Activated CD4-positive, alpha-beta T cell treated with anti-CD3 and anti-CD28 coated beads, Interleukin-2, amount 10 ng/mL, durations not matched to agents 7 days and 5 days (primary cell): ENCODE measurements at places on chromosomes 12 and 14.

DNA sequence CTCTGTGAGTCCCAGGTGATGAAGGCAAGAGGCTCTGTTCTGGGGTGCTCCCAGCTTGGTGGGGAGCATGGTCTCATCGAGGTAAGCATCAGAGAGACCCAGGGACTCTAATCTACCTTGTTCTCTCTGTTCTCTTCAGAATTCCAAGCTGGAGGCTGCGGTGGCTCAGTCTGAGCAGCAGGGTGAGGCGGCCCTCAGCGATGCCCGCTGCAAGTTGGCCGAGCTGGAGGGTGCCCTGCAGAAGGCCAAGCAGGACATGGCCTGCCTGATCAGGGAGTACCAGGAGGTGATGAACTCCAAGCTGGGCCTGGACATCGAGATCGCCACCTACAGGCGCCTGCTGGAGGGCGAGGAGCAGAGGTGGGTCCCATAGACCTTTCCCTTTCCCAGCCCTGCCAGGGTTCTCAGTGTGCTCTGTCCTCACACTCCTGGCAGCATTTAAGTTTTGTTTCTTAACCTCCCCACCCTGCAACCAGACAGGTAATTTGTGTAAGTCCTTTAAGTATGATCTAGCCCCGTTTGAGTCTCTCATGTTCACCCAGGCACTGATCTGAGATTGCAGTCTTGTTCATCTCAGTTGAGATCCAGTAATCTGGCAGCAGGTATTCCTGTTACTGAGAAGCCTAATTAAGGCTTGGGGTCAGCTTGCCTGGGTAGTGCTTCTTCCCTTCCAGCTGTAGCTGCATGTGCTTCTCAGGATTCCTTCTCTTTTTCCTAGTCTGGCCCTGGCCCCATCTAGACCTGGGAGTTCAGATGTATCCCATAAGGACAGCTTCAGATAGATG lies 14.8 kb upstream of the KRT81 start:
- H3K4me1 ChIP-seq, result peaks cover 19% of the 10 kb centered on the region
- no peak overlapping the region for H3K4me3 ChIP-seq
- H3K36me3 ChIP-seq, result no peaks in the 10 kb centered on the region
- peaks cover 49% of the 10 kb centered on the region for H3K27me3 ChIP-seq

DNA sequence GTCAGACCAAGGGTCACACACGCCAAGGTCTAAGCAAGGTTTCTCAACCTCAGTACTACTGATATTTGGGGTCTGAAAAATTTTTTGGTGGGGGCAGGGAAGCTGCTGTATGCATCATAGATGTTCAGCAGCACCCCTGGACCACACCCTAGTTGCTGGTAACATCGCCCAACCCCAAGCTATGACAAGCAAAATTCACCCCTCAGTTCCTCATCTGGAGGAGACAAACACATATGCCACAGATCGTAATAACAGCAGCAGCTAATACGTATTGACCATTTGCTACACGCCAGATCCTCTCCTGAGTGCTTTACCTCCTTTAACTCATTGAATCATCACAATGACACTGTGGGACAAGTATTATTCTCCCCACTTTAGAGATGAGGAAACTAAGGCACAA lies 46.4 kb downstream of the ACTN1 start:
- peaks cover 4% of the 10 kb centered on the region for H3K36me3 ChIP-seq
- H3K4me3 ChIP-seq, result no peak overlapping the region
- no peak overlapping the region for H3K27ac ChIP-seq
- H3K4me1 ChIP-seq, result peaks cover 40% of the 10 kb centered on the region
- no peak for DNase-seq

DNA sequence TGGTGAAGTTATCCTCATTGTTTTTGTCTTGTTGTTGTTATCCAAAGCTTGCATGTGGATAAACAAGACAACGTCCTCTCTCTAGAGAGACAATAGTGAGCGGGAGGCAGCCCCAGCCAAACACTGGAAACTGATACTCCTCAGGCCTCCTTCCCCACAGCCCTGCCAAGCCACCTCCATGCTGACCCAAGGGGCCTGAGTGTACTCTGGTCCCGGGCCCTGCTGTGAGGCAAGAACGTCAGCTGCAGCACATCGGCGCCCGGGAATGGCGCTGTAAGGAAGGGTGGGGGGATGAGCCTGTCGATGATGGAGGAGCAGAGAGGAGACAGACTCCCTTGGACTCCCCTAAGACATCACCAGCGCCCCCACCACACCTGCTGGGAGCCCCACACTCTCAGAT lies 83.6 kb downstream of the ANO2 start:
- peaks cover 10% of the 10 kb centered on the region for H3K27me3 ChIP-seq
- no peak overlapping the region for H3K27ac ChIP-seq
- no peaks in the 10 kb centered on the region for H3K36me3 ChIP-seq
- H3K4me3 ChIP-seq, result no peak overlapping the region
- DNase-seq, result no peak

GRCh38 chr12:105281694-105282049 lies 45.7 kb upstream of the APPL2 start:
- H3K4me1 ChIP-seq, result no peaks in the 10 kb centered on the region
- no peaks in the 10 kb centered on the region for H3K36me3 ChIP-seq
- H3K4me3 ChIP-seq, result no peak overlapping the region
- H3K27me3 ChIP-seq, result peaks cover 22% of the 10 kb centered on the region

GRCh38 chr14:38868399-38869290 lies 234.4 kb downstream of the SEC23A start:
- no peak overlapping the region for H3K4me3 ChIP-seq
- no peaks in the 10 kb centered on the region for H3K36me3 ChIP-seq
- no peak for DNase-seq

DNA sequence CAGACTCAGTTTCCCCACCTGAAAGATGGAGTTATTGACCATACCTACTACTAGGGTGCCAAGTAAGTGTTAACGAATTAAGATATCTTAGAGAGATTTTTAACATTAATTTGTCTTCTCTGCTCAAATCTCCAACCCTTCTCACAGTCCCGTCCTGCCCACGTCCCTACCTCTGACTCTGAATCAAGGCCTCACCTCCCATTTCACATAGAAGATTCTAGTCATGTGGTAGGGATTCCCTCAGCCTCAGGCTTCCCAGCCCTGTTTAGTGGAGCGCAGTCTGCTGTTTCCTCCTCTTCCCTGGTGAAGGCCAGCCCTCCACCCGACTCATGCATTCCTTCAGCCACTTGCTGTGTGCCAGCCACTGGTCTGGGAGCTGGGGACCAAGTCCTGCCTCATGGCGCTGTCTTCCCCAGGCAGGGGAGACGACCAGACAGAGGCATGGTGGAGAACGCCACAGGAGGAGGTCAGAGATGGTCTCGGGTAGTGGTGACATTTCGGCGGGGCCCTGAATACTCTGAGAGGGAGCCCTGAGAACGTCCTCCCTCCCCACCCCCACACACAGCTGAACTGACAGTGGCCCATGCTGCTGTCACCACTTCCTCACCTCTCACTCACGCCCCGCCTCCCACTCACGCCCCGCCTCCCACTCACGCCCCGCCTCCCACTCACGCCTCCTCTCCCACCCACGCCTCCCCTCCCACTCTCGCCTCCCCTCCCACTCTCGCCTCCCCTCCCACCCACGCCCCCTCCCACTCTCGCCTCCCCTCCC lies 38.8 kb downstream of the TMEM63C start:
- no peak overlapping the region for H3K27ac ChIP-seq
- no peak for DNase-seq
- no peak overlapping the region for H3K4me3 ChIP-seq

- H3K4me1 ChIP-seq, result peaks cover 2% of the 10 kb centered on the region
- no peaks in the 10 kb centered on the region for H3K36me3 ChIP-seq
- peaks cover 2% of the 10 kb centered on the region for H3K27me3 ChIP-seq
- no peak for DNase-seq
- no peak overlapping the region for H3K4me3 ChIP-seq
These were observed 11.9 kb upstream of the TCP11L2 start for GRCh38 chr12:106290666-106291065.

GRCh38 chr14:38329246-38329645 lies 73.4 kb upstream of the CLEC14A start:
- no peak overlapping the region for H3K4me3 ChIP-seq
- no peak overlapping the region for H3K27ac ChIP-seq
- no peak for DNase-seq
- H3K27me3 ChIP-seq, result no peaks in the 10 kb centered on the region
- no peaks in the 10 kb centered on the region for H3K36me3 ChIP-seq
- no peaks in the 10 kb centered on the region for H3K4me1 ChIP-seq

DNA sequence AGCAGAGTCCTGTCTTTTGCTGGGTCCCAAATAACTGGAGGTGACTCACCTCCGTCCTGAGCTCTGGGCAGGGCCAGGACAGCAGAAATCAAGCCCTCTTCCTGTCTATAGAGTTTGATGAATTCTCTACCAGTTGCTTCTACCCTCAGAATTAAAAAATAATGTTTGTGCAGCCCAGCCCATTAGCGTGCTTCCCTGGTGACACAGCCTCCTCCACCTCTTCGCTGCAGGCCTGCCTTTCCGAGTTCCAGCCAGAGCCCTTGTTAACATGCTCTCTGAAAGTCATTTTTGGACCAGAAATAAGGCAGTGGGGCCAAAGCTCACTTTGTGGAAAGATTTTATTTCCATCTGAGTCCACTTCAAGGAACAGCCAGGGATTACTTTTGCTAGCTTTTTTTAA lies 94.0 kb downstream of the TBX5 start:
- H3K27me3 ChIP-seq, result no peaks in the 10 kb centered on the region
- H3K27ac ChIP-seq, result no peak overlapping the region
- no peaks in the 10 kb centered on the region for H3K36me3 ChIP-seq
- H3K4me1 ChIP-seq, result no peaks in the 10 kb centered on the region
- no peak for DNase-seq

DNA sequence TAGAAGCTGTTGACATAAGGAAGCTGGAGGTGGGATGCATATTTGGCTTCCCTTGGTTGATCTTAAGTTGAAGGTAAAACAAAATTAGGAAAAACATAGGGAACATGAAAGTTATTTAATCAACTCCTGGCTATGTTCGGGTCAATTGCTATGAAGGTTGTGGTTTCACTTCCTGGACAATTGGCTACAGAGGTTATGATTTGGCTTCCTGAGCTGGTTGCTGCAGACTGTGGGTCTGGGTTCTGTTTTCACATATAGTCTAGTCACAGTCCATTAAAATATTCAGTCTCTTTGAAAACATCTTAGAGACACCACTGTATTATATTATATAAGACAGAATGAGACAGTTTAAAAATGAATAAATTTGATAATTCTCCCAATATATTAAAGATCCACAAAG lies 895.2 kb upstream of the USP15 start:
- DNase-seq, result no peak
- H3K27ac ChIP-seq, result no peak overlapping the region
- H3K36me3 ChIP-seq, result no peaks in the 10 kb centered on the region

DNA sequence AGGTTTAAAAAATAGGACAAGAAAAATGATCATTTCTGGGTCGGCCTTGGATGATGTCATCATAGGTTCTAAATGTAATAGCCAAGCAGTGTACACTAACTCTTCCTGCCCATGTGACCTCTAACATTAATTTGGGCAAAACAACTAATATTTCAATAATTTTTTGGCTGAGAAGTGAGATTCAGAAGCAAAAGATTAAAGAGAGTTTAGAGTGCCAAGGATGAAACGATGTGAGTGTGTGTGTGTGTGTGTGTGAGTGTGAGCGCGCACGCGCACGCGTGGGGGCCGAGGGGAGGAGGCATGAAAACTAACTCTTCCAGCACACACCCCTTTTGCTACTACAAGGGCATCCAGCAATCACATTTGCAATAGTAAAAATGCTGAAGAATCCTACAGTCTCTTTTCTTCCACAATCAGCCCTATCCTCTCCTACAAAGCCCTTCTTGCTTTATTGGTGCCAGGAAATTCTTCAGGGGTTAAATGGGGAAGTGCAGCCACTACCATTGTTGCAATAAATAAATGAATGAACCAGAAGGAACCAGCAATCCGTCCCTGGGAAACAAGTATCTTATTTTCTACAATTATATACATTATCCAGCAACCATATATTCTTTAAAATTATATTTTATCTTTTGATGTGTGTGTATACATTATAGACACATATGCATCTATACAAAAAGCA lies 52.9 kb downstream of the PEBP1 start:
- H3K27ac ChIP-seq, result no peak overlapping the region
- no peaks in the 10 kb centered on the region for H3K4me1 ChIP-seq
- H3K4me3 ChIP-seq, result no peak overlapping the region
- DNase-seq, result no peak
- no peaks in the 10 kb centered on the region for H3K27me3 ChIP-seq
- peaks cover 12% of the 10 kb centered on the region for H3K36me3 ChIP-seq

DNA sequence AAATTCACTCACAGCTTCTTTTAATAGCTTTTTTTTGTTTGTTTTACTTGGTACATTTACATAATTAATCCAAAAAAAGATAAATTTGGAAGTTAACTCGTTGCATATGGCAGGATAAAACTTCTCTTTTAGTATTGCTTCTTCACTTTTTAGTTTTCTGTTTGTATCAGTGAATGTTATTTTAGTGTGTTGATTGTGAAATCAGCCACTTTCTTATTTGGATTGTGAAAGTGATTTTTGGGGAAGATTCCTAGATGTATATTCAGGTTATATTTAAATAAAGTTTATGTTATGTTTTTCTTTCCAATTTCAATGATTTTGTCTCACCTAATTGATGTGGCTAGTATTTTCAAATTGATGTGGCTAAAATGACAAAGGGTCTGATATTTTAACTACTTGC lies 693.9 kb upstream of the MGAT4C start:
- no peak overlapping the region for H3K4me3 ChIP-seq
- no peaks in the 10 kb centered on the region for H3K4me1 ChIP-seq
- no peak overlapping the region for H3K27ac ChIP-seq
- no peaks in the 10 kb centered on the region for H3K27me3 ChIP-seq
- no peaks in the 10 kb centered on the region for H3K36me3 ChIP-seq

- no peak for DNase-seq
- H3K27ac ChIP-seq, result no peak overlapping the region
- no peaks in the 10 kb centered on the region for H3K27me3 ChIP-seq
- H3K4me3 ChIP-seq, result no peak overlapping the region
These were observed 34.7 kb downstream of the CD9 start for GRCh38 chr12:6234906-6235305.
